ENCODE measurements at places on chromosomes 5 and 9.

DNA sequence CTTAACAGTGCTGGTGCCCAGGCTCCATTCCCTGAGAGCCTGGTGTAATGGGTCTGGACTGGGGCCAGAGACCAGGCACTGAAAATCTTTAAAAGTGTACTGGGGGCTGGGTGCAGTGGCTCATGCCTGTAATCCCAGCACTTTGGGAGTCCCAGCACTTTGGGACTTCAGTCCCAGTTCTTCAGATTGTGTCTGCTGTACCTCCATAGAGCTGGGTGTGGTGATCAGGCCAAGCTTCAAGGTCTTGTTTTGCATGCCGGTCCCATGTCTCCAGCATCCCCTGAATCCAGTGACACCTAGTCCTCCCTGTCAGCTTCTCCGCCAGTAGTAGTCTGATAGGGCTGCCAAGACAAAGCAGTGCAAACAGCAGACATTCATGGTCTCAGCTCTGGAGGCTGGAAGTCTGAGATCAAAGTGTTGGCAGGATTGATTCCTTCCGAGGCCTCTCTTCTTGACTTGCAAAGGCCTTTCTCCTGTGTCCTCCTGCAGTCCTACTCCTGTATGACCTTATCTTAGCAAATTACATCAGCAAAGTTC, 108.2 kb downstream of the SYK start:
- DNase-seq = no peak

DNA sequence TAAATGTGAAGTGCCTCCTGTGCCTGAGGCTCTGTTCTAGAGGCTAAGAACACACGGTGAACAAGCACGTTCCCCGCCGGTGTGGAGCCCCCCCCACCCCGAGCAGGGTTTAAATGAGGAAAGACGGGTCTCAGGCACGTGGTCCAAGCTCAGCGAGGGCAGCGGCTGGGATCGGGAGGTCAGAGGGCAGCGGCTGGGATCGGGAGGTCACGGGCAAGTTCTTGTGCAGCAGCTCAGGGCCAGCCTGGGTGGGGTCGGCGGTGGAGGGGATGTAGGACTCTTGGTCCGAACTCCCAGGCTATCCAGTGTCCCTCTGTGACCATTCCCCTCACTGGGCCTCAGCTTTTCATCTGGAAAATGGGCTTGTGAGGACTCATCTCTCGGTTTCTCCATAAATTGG, 2.7 kb upstream of the GBGT1 start:
- DNase-seq = no peak

GRCh38 chr5:130213607-130214006, 309.3 kb downstream of the CHSY3 start:
- DNase-seq = no peak

- no peak for DNase-seq
Observed at GRCh38 chr9:96085491-96086143, 210.1 kb downstream of the ERCC6L2 start.

GRCh38 chr9:121811140-121811539, 159.7 kb downstream of the DAB2IP start:
- DNase-seq = no peak

DNA sequence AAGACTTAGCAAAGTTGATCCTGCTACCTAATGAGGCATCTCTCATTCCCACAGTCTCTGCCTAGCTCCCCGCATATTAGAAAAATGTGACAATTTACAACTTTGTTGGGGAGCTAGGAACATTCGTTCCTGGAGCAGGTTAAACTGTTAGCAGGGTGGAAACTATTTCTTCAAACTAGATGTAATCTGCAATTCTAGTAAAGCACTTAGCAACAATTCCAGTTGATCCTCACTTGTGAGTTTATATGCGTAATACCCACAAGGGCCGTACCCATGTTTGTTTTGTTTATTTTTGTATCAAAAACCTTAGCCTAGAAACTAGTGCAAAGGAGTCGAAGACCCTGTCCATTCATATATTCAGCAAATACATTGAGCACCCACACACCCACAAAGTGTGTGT, 175.8 kb upstream of the DMAC1 start:
- no peak for DNase-seq

DNA sequence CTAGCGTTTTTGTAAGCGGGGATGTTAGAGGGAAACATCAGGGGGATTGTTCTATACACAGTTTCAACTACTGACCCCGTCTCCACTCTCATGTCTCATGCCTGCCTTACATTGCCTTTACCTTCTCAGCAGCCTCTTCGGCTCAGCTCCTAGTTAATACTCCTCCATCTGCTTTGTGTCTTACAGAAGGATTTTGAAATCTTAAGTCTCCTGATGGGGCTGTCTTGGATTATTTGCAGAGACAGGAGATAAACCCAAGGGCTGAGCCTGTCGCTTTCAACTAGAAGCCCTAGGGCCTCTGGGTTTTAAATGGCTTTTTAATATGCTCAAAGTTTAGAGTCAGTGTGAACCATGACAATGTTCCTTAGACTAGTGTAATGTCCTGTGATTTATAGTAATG, 161.5 kb downstream of the CARTPT start:
- DNase-seq = no peak

GRCh38 chr5:171845857-171846256, 60.2 kb downstream of the SMIM23 start:
- DNase-seq = peak; percentile 49

GRCh38 chr5:139926797-139927503, 116.1 kb downstream of the NRG2 start:
- no peak for DNase-seq

DNA sequence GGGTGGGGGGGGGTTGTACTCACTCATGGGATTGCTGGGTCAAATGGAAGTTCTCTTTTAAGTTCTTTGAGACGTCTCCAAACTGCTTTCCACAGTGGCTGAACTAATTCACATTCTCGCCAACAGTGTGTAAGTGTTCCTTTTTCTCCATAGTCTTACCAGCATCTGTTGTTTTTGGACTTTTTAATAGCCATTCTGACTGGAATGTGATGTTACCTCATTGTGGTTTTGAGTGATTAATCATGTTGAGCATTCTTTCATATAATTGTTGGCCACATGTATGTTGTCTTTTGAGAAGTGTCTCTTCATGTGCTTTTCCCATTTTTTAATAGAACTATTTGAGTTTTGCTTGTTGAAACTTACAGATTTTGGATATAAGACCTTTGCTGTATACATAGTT, 94.9 kb upstream of the PLPPR1 start:
- DNase-seq = peak; percentile 45

DNA sequence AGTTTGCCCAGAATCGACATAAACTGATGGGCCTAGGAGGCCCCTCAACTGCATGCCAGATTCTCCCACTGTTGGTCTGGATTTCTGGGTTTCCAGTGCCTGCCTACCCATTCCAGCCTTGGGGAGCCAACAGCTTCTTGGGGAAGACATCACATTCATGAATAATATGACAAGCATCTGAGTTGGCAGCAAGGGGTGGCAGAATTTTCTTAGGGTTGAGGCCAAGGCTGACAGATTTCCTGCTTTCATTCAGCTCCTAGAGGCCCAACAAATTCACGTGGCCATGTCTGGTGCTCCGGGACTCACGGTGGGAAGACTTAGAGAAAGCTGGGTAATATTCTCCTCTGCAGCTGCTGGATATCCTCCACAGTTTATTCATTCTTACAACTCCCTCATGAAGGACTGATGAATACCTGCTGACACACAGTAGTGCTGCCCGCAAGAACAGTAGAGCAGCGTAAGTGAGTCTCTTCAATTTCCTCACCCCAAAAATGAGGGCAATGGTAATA, 305.0 kb upstream of the TNC start:
- DNase-seq = no peak

DNA sequence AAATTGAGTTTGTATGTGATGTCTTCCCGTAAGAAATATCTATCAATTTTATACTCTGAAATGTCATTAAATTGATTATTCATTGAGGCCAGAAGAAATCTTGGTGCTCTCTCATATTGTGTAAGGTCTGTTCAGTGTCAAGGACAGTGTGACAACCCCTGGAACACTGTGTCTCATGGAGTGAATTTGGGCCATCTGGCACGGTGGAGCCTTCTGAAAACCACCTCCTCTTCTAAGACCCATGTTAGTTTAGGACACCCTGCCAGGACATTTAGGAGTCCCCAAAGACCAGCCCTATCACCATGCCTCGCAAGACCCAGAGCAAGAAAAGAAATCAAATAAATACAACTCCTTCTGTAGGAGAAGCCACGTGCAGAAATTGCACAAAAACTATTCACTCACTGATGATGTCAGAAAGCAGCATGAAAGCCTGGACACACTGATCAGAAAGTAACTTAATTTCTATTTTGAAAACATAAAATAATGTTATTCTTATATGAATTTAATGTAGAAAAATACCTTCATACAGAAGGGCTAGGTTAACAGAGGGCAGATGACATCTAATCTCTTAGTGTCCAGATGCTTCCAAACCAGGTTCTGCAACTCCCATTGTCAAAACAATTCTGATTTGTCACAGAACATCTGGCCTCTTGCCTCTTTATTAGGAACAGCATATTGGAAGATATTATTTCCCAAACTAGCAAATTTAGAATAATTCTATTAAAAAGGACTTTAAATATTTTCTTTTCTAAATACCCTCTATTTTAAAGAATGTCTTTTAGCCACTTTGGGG, 298.8 kb downstream of the NR2F1-AS1 start:
- DNase-seq = no peak

DNA sequence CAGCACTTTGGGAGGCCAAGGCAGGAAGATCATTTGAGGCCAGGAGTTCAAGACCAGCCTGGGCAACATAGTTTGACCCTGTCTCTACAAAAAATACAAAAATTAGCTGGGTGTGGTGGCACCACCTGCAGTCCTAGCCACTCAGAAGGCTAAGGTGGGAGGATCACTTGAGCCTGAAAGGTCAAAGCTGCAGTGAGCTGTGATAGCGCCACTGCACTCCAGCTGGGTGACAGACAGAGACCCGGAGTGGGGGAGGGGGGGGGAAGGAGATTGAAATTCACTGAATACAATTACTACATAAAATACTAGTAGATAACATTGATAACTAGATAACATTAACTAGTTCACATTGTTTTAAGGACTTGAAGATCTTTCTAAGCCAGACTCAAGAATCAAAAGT, 345.6 kb downstream of the BNC2 start:
- DNase-seq = no peak

DNA sequence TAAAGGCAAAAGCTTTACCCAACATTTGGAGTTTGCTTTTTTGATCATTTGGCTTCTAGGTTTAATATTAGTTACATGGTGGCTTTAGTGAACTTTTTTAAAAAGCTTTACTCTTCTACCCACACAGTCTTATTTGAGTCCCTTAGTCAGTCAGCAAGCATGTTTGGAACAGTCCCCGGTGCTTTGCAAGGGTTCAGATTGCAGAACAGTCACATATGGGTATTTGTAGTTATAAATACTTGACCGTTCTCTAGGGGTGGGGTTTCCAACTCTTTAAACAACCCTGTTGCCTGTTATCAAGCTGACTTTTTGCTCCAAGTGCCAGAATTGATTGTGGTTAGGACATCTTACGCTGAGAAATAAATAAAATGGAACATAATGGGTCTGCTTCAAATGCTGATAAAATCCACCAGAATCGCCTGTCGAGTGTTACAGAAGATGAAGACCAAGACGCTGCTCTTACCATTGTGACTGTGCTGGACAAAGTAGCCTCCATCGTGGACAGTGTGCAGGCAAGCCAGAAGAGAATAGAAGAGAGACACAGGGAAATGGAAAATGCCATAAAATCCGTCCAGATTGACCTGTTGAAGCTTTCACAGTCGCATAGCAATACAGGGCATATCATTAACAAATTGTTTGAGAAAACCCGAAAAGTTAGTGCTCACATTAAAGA, at the start of gene CAVIN4:
TSS of gene CAVIN4 (plus strand) at position 304 of the 673 bp plus-strand sequence. CDS start at position 369, 65 bp downstream.
- peak; percentile 13 for DNase-seq

DNA sequence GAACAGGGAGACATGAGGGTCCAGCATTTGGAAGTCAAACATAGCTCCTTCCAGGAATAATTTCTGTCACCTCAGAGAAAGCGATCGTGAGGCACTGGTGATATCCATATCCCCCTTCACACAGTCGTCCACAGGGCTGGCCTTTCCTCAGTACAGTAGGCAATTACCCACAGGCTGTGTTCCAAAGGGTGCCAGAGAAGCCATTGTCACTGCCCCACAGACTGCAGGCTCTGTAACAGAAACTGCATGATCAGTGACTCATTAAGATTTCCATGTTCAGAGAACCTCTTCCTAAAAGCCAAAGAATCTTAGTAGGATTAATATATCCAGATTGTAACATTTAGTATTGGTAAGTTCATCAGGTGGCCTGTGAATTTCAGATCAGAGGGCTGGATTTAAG, 127.6 kb downstream of the RPS23 start:
- no peak for DNase-seq

DNA sequence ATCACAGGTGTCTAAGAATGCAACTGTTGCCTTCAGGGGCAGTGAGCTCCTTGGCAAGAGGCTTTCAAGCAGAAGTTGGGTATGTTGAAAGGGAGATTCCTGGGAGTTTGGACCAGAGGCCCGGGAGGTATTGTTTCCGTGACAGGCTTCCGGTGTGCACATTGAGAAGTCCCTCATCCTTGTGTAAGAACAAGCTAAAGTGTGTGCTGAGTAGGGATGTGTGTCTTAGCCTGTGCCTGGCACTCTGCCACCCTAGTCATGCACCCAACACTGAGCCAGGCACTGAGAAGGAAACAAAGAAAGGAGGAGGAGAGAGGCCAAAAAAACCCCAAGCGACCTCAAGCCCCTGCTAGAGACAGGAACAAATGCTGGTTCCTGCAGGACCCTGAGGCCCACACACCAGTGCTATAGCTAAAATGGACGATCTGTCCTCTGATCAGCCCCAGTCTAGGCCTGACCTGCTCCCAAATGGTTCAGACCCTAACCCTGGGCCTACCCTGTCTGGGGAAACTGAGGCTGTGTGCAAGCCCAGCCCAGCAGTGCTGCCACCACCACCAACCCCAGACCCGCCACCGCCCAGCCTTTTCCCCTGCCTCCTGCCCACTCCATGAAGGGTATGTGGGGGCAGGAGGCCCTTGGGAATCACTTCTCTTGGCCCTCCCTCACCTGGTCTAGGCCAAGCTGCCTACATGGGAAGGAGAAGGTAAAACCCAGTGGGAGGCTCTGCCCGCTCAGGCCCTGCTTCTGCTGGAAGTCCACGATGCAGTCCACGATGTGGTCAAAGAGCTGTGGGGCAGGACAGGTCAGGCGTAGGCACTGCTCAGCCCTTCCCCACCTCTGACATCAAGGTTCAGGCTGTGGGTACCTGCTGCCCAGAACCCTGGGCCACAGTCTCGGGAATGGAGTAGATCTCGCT, 12.6 kb downstream of the HK3 start:
- no peak for DNase-seq

DNA sequence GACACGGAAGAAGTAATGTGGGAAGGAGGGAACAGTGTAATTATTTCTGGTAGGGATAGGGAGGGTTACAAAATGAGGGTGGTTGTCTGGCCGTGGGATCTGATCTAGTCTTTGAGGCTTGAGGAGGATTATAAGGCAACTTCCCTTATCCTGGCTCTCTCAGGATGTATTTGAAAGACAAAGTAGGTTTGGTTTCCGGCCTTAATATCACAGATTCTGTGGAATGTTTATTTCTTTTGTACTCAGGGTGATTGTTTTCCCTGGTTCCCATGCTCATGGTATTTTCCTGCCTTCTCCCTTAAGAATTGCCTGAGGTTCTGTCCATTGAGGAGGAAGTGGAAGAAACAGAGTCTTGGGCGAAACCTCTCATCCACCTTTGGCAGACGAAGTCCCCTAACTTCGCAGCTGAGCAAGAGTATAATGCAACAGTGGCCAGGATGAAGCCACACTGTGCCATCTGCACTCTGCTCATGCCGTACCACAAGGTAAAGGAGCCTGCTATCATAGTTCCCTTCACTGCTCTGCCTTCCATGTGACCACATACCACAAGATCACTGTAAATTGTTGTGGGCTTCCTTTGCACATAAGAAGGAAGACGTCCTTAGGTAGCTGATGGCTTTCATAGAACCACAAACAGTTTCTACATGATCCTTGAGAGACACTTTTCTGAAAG, 253.8 kb downstream of the KDM4C start:
- DNase-seq = no peak

GRCh38 chr5:10660135-10660534, 96.3 kb downstream of the ANKRD33B start:
- DNase-seq = no peak
